ENCODE measurements at places on chromosomes 16 and 17.

GRCh38 chr16:66752379-66752778, 970 bp upstream of the DYNC1LI2 start:
- no peak for DNase-seq

- no peak for DNase-seq
These were observed 34.6 kb downstream of the CLEC16A start for GRCh38 chr16:10978871-10979446.

DNA sequence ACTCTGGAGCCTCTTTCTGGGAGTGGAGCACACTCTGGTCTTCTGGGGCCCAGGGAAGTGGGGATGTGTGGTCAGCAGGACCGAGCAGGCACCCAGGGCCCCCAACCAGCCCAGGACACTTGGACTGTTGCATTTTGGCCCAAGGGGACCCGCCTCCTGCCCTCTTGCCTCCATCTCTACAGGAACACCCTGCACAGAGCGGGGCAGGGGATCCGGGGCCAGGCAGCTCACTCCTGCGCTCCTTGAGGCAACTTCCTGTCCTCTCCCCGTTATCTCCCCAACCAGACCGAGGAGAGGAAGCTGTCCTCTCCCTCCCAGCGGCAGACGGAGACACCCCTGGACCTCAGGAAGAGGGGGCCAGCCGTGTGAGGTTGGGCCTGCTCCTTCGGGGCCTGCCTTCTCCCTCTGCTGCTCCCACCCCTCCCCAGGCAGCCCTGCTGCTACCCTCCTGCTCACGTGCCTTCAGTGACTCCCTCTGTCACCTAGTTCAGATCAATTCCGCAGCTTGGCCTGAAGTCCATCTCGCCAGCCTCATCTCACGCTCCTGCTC, 10.0 kb upstream of the ATP2A3 start:
- no peak for DNase-seq

DNA sequence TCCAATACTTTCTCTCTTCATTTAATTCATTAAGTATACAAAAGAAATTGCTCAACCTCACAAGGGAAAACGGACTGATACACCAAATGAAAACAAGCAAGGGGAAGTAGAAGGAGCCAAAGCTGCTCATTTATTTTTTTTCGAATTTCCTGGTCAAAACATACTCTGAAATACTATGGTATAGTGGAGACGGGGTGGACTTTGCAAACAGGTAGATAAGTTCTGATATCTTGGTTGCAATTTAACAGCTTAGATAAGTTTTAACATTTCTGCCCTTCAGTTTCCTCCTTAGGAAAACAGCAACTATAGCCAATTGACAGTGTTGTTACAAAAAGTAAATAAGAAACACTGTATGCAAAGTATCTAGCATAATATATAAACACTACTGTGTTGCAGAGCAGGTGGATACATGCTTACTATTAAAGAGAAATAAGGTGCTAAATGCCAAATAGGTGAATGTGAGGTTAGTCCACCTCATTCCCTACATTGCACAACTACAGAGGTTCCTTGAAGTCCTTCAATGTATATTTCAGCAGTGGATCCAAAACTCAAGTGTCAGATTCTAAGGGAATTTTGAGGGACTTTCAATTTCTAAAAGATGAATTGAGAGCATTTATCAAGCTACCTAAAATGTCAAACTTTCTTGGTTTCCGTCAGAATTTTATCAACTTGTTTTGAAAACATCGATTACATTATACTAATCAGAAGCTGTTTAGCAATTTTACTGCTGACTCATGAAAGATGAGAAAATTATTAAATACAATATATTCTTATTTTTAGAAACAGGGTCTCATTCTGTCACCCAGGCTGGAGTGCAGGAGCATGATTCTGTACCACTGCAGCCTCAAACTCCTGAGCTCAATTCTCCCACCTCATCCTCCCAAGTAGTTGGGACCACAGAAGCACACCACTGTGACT, 11.0 kb downstream of the CCDC47 start:
- DNase-seq, result no peak

DNA sequence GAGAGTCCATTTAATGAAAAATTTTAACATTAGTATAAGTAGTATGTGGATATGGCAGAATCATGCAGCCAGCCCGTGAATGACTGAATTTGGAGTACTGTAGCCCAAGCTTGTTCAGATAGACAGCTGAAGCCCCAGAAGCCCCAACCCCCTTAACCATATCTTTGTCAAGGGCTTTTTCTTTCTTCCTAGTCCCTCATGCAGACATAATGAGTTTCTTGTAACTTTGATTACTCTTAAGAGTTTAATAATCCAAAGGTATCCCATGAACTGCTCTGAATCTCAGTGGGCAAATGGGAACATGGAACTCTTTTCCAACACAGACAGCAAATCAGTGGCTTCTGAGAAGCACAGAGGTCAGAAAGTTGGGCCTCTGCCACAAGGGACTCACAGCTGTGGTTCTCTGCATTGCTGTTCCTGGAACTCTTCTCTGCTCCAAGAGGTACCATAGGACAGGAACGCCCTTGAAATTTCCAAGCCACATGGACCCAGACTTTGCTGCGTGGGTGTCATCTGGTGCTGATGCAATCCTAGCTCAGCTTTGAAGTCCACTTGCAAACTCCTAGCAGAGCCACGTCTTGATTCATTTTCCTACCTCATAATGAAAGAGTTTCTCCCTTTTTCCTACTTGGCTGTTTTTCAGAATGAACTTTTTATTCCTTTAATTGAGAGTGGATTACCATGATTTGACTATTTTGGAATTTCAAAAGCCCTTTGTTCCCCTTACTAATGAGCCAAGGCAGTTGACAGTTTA, 18.1 kb downstream of the LYRM1 start:
- no peak for DNase-seq

DNA sequence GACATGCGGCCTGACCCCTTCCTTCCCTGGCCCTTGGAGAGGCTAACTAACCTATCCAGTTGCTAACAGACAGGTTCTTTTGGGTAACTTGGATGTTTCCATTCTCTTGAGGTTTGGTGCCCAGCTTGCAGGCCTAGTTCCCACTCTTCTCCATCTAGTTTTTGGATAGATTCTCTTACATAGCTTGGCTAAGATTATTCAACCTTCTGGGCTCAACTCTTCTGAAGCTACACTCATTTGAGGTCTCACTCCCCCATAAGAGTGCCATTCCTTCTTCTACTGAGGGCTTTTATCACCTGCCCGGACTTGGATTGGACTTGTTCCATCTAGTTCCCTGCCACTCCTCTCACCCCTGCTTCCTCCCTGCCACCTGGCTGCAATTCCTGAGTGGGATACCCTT, 44.1 kb upstream of the MARCHF10 start:
- DNase-seq, result no peak

GRCh38 chr17:57810721-57811637, 38.9 kb downstream of the MRPS23 start:
- DNase-seq, result no peak

- no peak for DNase-seq
These were observed 4.7 kb upstream of the BEAN1 start for GRCh38 chr16:66422366-66422765.

DNA sequence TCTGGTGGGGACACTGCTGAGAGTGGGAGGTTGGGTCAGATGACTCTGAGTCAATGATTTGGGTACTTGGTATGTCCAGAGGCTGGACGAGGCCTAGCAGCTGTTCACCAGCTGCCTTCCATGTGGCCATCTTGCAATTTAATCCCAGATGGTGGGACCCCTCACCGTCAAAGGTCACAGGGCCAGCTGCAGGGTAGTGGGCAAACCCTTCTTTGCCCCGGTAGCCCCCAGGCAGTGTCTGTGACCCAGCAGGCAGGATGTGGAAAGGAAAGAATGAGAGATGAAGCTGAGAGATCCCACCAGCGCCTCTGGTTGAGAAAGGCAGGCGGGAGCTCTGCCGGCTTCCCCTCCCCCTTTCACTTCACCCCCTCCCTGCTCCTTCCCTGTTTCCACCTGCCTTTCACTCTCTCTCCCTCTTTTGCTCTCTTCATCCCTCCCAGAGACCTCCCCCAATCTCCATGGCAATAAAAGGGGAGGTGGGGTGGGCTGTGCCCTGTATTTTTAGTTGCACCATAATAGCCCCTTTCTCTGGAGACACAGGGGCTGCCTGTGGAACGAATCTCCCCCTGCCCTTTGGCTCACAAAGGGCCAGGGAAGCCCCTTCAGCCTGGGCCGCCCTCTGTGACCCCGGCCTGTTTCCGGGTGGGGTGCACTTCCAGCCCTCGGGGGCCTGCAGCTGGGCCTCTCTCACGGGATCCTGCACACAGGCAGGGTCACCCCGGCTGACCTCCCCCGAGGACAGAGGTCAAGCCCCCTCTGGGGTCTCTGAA, 20.2 kb downstream of the CDK5RAP3 start:
- no peak for DNase-seq

DNA sequence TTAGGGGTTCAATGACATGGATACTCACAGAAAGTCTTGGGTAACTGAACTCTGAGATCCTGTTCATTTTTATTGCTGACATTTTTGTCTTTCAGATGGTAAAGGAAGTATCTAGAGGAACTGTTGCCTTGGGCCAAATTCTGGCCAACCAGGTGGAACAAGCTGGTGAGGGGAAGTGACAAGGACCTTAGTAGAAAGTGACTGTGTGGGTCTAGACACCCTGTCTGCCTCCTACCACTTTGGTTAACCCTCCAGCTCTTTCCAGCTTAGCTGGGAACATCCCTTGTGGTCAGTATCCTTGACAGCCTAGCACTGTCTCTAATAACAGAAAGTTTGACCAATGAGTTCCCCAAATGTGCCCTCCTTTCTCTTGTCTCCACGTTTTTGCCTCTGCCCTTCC, 28.8 kb upstream of the PRKCB start:
- no peak for DNase-seq

- no peak for DNase-seq
These were observed 11.3 kb downstream of the YPEL2 start for GRCh38 chr17:59342681-59343131.

GRCh38 chr17:31074772-31075555, 19.8 kb upstream of the NF1 start:
- peak; percentile 37 for DNase-seq

DNA sequence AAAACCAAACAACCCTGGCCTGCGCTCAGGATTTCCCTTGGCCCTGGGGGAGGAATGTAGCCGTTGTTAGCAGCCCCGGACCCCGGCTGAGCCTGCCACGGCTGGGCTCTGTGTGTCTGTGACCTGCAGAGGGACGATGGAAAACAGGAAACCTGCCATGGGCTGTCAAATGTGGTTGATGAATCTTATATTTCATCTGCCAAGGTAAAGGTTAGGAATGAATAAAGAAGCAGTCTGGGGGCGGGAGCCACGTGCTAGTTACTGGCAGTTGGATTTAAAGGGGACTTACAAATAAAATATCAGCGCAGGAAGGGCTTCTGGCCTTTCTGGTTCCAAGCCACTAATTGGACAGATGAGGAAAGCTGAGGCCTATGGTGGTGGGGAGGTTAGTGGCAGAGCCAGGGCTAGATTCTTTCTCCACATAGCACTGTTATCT, at the start of gene KRT23:
Gene KRT23 (minus strand): TSS at position 263 of the 436 bp plus-strand sequence. CDS start 1,043 bp downstream, outside the sequence.
- DNase-seq, result no peak

GRCh38 chr17:32953857-32954256, 25.9 kb downstream of the TMEM98 start:
- no peak for DNase-seq

- DNase-seq, result no peak
These were observed 345 bp downstream of the EMC8 start for GRCh38 chr16:85798901-85799496.

- no peak for DNase-seq
These were observed 15.4 kb downstream of the PHF12 start for GRCh38 chr17:28935744-28936460.

- no peak for DNase-seq
These were observed 54.1 kb downstream of the VAC14 start for GRCh38 chr16:70746708-70747424.

- DNase-seq, result no peak
These were observed 31.8 kb downstream of the TPSG1 start for GRCh38 chr16:1193143-1193824.

GRCh38 chr16:75486676-75487313, 8.4 kb downstream of the CHST6 start:
- DNase-seq, result no peak

GRCh38 chr17:44794851-44795413, 35.2 kb downstream of the GJC1 start:
- peak; percentile 54 for DNase-seq

DNA sequence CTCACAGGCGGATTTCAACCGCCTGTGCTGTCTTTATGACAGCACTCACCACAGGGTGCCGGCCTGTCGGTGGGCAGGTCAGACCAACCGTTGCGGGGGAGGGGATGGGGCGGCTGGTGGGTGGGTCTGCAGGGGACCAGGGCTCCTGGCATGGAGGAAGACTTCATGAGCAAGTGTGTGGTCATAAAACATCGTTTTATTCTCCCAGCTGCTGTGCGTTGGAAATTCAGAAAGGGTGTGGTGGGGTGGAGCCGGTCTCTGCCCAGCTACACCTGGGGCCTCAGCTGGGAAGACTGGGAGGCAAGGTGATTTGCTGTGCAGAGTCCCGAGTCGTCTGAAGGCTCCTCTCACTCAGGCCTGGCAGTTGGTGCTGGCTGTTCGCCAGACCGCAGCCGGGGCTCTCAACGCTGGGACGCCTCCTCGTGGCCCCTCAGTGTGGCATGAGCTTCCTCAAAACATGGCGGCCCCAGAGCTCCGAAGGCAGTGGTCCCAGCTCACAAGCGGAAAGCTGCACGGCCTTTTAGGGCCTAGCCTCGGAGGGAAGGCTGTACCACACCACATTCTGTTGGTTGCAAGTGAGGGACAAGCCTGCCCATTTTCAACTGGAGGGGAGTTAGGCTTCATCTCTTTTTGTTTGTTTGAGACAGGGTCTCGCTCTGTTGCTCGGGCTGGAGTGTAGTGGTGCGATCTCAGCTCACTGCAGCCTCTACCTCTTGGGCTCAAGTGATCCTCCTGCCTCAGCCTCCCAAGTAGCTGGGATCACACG, 45.8 kb upstream of the GSE1 start:
- no peak for DNase-seq

- DNase-seq, result no peak
These were observed 15.1 kb downstream of the NQO1 start for GRCh38 chr16:69711115-69711740.

DNA sequence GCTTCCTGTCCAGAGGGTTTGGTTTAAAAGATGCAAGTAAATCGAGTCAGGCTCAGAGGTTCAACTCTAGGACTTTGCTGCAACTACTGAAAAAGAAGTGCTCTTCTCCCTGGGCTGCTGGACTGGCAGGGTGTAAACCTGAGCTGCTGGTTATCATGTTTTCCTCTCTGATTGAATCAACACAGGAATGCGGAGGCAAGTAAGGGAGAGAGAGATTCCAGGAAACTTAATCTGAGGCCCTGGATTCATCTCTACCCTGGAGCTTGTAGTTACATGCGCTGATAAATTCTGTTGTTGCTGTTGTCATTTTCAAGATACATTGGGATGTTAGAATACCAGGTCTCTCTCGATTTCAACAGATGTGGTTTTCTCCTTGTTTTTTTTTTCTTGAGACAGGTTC, 8.2 kb upstream of the HS3ST3A1 start:
- DNase-seq, result no peak

GRCh38 chr17:31481783-31482081, 90.3 kb downstream of the RAB11FIP4 start:
- no peak for DNase-seq

- DNase-seq, result peak; percentile 81
These were observed 18.8 kb downstream of the STX4 start for GRCh38 chr16:31052114-31052513.

DNA sequence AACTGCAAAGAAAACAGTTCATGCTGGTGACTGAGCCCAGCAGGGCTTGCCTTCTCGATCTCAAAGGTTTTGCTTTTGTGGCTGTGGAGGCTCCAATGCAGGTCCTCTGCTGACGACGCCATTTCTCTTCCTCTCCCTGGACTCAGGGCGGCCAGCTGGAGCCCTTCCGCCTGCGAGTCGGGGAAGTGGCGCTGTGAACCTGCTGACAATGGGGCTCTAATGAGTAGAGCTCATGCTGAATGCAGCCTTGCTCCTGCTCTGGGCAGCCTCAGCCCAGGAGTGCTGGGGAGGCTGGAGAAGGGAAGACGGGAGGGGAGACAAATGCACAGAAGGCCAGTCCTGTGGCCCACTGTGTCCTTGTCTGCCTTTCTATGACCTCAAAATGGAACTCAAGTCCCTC, 43.8 kb downstream of the VAC14 start:
- no peak for DNase-seq

Data from T1000 (cell line).